ENCODE measurements at places on chromosomes 3 and 15. TPM values are rescaled to one million over a fixed set of nuclear protein-coding genes. Genes with fewer than 3 reads are reported as not detected.
A peak's percentile ranks its signal among the peaks of the same experiment; 100 is the strongest.

GRCh38 chr3:47009225-47010110 lies 30.0 kb downstream of the NBEAL2 start:
- DNase-seq, result peak; percentile 80

- DNase-seq, result no peak
Observed at GRCh38 chr3:144265542-144266100, 294.0 kb downstream of the DIPK2A start.

DNA sequence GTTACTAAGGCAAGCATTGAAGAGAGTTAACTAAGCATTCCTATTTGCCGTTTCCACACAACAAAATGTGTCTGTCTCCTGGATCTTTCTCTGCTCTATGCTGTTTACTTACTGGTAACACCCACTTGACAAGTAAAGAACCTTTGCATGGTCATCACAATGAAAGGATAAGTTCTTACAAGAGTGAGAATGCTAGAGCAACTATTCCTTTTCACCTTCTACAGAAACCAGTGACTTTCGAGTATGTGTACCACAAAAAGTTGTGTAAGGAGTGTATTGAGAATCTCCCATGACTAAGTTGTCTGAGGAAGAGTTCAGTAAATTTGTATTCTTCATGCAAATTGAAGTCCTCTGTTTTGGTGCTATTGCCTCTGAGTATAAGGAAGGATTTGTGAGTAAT lies 10.8 kb downstream of the TIPARP start:
- no peak for DNase-seq

- no peak for DNase-seq
Observed at GRCh38 chr15:27081676-27082418, 110.9 kb downstream of the GABRG3 start.

GRCh38 chr3:177944228-177944661 lies 592.0 kb upstream of the KCNMB2 start:
- DNase-seq, result no peak

Gene KCNMB3
- 0.89 TPM for polyA plus RNA-seq

Gene RHOV
- 0.04 TPM for polyA plus RNA-seq

GRCh38 chr3:58706395-58707167 lies 40.0 kb upstream of the FAM3D start:
- DNase-seq, result no peak

GRCh38 chr3:33218446-33219174 lies at the start of gene SUSD5:
Gene SUSD5, minus strand, starts transcription at chr3:33218810. Its CDS starts 13 bp downstream, at chr3:33218797.
- DNase-seq, result no peak

Gene GABRR3
- not detected for polyA plus RNA-seq

GRCh38 chr3:134229038-134229437 lies 21.6 kb downstream of the RYK start:
- DNase-seq, result no peak

- no peak for DNase-seq
Observed at GRCh38 chr3:71956069-71956340, 171.1 kb upstream of the PROK2 start.
